NCI-H1417 treated with DMSO at 0.1 percent for 48 hours (cell line): ENCODE measurements at places on chromosomes 5 and 9.

GRCh38 chr9:22332202-22332601 is 114.4 kb upstream of the DMRTA1 start:
- no peak for DNase-seq

DNA sequence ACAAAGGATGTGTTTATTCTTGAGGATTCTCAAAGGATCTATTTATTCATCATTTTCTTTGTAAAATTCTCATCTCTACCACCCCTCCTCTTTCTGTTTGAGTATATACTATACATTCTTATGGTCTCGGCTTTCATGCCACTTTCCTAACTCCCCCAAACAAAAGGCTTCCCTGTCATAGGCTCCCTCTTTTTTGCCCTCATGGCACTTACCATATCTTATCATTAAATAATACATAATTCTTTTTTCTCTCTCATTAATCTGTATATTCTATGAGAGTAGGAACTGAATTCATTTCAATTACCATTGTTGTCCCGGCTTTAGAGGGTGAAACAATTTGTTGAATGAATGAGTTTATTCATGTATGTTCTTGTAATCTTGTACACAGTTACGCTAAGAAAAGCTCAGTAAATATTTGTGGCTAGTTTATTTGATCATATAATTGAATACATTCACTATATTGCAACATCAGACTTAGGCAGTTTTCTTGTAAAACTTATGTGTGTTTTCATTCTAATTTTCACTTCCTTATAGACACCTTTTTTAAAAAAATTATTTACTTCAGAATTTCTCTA is 254.6 kb downstream of the EDIL3 start:
- no peak for DNase-seq

DNA sequence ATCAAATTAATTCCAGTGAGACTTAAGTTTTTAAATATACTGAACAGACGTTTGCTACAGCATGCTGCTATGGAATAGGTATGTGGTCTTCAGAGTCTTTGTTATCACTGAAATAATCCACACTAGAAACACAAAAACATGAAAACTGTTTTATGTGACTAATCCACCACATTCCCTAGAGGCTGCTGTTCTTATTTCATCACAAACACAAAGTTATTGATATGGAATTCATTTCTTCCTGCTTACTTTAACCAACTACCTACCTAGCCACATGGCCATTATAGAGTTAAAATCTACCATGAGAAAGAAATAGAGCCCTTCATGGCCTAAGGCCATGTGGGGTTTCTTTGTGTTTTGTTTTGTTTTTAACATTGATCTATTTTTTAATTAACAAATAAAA is 232.3 kb upstream of the PTGER4 start:
- no peak for DNase-seq

DNA sequence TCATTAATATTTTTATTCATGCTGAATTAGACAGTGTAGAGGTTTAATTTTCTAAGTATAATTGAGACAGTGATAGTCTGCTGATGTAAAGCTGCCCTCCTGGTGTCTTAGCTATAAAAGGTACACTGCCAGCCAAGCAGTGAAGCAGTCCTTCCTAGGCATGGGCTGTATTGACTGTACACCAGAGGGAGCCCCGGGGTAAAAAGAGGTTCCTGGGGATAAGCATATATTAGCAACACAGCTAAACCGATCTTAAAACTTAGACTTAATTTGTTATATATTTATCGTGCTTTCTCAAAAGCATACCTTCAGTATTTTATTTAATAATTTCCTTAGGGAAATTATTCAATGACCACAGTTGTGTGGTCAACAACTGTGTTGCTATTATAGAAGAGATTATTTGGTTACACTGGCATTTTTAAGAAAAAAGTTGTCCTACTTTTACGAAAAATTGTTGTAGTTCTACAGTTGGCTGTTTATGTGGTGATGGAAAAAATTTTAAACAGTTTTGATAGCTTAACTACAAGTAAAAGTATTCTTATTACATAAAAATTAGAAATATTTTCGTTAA is 68.8 kb downstream of the ELL2 start:
- no peak for DNase-seq

DNA sequence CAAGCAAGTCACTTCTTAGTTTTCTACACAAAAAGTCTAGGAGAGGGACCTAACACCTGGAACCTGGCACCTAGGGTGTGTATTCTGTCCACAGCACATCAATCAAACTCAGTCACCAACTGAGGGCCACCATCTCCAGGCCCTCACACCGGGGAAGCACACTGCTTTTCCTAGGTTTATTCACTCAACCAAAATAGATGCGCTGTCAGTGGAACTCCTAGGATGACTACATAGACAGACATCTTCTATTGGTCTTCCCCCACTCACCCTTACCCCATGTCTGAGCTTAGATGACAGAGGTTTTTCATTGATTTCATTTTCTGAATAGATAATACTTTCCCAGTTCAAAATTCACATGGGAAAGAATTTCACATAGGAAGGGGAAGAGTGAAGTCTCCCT is 59.2 kb downstream of the RNF130 start:
- DNase-seq: no peak

DNA sequence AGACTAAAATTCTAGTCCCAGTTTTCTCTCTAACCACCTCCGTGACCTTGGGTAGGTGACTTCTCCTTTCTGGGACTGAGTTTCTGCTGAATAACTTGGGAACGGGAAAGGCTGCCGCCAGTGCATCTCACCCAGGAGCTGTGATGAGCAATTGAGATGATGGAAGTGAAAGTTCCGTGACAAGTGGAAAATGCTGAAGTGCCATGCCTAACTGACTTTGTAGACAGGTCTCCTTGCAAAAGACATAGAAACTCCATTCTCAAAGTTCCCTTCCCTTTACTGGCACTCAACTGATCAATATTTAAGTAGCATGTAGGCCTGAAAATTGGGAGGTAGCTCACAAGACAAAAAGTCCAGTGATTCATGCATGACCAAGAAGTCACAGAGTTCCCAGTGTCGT is 6.3 kb upstream of the ADAM19 start:
- DNase-seq: no peak
